ENCODE measurements at places on chromosomes 2 and 18.

DNA sequence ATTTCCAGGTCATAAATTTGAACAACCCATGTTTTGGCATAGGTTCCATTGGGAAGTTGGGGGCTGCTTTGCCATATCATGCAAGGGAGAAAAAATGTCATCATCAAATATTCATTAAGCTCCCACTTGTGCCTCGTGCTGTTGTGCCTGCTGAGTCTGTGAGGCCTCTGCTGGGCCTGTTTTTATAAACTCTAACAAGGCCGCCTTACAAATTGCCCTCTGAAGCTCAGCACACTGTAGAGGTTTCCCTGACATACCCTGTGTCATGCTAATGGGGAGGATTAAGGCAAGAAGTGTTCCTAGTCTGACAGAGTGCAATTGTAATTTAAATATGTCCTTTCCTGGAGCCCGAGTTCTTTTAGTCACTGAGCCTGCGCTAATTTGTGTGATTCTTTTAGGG, 17.6 kb downstream of the OSBPL6 start:
- DNase-seq: no peak

GRCh38 chr2:207176247-207176646, 10.5 kb upstream of the KLF7 start:
- DNase-seq: peak; percentile 11

DNA sequence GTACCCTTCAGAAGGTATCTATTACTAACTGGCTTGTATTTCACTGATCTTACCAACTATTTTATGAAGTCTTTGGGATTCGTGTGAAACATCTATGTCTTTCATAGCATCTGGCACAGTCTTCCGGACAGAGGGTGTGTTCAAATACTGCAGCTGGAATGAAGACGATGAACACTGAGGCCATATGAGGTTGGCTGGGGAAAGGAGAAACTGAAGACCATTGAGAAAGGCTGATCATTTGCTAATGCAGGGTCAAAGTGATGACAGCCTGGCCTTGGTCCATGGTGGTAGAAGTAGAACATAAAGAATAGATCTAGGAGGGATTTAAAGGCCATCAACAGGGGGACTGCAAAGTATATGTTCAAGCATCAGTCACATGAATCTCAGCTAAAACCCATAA, 132.7 kb downstream of the CCBE1 start:
- no peak for DNase-seq

DNA sequence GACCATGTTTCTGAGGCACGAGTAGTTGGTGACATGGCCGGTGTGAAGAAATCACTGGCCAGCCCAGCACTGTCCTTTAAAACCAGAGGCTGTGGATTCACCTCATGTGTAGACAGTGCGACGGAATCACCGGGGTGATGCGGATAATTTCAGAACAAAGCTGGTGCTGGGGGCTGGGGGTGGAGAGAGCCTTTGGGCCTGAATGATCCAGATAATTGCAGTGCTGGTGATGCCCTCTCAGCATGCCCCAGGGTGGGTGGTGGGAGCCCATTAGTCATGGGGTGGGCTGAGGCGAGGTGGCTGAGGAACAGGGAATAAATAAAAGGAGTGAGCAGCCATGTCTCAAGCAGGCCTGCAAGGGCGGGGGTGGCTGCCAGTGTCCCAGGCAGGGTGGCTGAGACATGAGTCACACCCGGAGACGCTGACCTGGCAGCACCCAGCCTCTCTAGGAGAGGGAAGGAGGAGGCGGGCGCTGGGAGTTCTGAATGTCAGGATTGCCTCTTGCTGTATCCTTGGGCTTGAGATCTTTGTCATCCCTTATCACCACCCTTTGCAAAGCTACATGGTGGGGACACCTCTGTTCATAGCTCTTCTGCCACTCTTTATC, 151.1 kb upstream of the MSH6 start:
- no peak for DNase-seq

- peak; percentile 75 for DNase-seq
Observed at GRCh38 chr2:56132138-56132537, 51.7 kb upstream of the CCDC85A start.

- DNase-seq: no peak
Observed at GRCh38 chr2:216206821-216207220, 97.7 kb downstream of the XRCC5 start.

- DNase-seq: no peak
Observed at GRCh38 chr2:227326783-227327182, 1.7 kb downstream of the MFF start.

GRCh38 chr18:58196164-58196563, 152.1 kb downstream of the NEDD4L start:
- DNase-seq: no peak

GRCh38 chr2:239603411-239604356, 202.9 kb upstream of the HDAC4 start:
- DNase-seq: no peak

GRCh38 chr2:75090770-75091515, 108.4 kb downstream of the TACR1 start:
- no peak for DNase-seq

Data from OCI-M1 (cell line).